ENCODE measurements at places on chromosomes 2 and 18.

DNA sequence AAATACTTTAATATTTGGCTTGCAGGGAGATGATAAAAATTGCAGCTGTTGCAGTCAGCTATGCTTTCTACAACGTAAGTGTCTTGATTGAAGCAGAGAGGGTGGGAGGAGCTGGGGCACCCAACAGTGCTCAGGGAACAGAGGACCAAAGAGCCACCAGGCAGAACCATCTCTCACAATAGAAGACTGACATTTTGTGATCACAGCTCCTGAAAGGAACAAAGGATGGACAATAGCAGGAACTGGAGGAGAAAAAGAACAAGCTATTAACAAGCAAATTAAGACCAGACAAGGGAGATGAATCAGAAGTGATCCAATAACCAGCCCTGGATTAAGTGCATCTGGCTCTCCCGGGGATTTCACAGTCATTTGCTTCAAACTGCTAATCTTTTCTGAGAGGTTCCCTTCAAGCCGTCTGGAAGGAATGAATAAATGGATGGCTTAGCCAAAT is 65.7 kb upstream of the SMAD2 start:
- no peak for DNase-seq

- DNase-seq: no peak
These were observed 9.1 kb downstream of the ASAP2 start for GRCh38 chr2:9215680-9216079.

DNA sequence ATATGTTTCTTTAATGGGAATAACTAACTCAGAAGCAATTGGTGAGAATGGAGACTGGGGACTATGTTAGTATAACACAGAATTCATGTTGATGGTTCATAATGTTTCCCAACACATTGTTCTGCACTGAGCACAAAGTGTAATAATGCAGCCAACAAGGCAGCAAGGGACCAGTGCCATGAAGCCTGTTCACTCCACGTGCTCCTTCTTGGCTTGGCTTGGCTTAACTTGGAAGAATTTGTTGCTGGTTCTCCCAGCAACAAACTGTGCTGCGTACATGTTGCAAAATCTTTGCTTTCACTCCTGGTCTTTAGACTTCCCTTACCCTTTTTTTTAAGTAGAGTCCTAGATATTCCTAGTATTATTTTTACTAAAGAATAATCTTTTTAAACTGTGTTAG is 129.7 kb downstream of the MAP3K20 start:
- DNase-seq: peak; percentile 46

- DNase-seq: no peak
These were observed 80.8 kb downstream of the TWIST2 start for GRCh38 chr2:238928520-238929241.

GRCh38 chr2:197857476-197858107 is 53.2 kb downstream of the PLCL1 start:
- no peak for DNase-seq

DNA sequence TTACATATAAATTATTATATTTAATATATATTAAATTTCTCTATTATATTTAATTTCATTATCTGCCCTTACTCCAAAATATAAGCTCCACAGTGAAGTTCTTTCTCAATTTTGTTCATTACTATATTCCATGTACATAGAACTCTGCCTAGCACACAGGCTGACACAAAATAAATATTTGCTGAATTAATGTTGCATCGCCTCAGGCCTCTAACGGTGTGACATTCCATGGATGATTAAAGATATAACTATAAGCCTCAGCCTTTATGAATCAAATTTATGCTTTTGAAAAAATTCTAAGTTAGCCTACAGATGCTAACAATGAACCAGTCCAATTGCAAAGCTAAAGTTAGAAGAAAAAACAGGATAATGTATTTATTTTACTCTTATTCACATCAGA is 1337.2 kb upstream of the NRXN1 start:
- DNase-seq: no peak

DNA sequence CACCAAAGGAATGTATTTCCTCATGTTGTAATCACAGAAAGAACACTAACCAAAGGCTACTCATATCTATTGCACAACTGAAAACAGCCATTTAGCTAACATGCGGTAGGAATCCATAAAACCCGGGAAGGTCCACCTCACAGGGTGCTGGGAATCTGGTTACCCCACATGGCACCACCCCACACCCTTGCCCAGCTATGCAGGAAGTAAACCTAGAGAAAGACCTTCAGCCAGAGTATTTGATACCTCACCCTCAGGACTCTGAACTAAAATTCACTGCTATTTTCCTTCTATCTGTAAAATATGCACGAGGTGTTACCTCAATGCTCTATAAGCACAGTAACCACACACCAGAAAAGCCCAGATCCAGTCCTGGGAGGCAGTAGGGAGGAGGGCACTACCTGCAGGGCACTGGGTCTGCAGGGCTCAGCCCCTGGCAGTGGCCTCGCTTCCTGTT is 45.8 kb downstream of the PTPN2 start:
- no peak for DNase-seq

DNA sequence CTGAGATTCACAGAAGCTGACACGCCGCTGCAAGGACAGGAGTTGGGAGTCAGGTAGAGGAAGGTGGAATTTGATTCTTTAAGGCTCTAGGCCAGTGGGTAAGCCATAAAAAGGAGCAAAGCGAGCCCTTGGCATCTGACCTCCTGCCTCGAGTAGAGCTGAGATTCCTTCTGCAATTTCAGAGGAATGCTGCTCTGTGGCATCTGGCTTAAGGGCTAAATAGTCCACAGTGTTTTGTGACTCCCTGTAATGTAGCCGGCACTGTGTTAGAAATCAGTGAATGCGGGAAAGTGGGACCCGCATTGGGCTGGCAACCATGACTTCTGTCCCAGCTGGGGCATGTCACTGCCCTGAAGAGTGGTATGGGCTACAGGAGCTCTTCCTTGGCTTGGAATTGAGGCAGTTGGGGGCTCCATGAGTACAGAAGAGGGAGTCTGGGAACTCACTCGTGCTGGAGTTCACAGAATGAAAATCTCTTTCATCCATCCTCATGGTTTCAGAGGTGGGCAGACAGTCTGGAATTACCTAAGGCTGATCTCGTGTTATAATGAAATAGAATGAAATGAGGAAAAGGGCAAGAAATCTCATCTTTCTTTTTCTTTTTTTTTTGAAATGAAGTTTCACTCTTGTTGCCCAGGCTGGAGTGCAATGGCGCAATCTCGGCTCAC is 12.7 kb upstream of the MYCN start:
- no peak for DNase-seq

DNA sequence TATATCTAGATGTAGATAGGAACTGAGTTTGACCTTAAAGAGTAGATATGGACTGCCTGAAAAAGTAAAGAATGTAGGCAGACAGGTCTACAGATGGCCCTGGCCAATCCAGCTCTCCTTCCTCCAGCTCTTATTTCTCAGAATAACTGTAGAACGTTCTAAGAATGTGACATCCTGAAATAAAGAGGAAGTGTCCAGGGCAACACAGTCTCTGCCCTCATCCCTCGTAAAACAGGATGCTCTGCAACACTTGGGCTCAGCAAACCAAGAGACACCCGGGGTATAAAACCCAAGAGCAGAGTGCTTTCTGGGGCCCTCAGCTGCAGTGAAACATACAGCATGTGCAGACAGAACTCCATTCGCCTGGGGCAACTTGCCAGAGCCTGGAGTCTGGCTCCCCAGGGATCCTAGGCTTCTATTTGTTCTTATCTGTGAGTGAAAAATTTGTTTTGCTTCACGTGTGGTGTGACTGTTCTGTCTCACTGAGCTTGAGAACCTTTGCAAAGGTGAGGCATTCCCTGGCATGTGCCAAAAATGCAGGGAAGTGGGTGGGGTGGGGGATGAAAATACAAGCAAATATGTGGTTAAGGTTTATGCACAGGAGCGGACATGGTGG is 401.0 kb downstream of the SETBP1 start:
- no peak for DNase-seq

DNA sequence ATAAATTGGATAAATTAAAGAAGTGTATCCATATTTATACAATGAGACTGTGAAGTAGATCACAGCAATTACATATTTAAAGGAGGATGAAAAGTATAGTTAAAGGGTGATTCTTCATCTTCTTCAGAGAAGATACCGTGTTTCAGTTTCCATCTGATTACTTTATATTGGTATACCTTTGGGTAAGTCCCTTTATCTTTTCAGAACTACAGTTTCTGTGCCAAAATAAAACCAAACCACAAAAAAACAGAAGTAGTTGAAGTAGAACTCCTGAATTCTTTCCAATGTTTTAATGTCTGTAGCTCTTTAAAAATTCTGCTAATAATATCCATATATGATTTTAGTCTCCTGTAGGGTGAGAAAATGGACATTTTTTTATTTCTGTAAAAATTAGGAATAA is 231.2 kb upstream of the LINC00305 start:
- DNase-seq: no peak

GRCh38 chr2:113273027-113273551 is 5.6 kb downstream of the PAX8 start:
- DNase-seq: no peak

- no peak for DNase-seq
These were observed 128.5 kb upstream of the LGALSL start for GRCh38 chr2:64325477-64325851.

- DNase-seq: no peak
These were observed 74.9 kb upstream of the TAF1B start for GRCh38 chr2:9768388-9768787.

GRCh38 chr2:230619491-230619890 is 93.2 kb upstream of the CAB39 start:
- DNase-seq: no peak

GRCh38 chr2:100877555-100877954 is 57.6 kb downstream of the NPAS2 start:
- DNase-seq: no peak

DNA sequence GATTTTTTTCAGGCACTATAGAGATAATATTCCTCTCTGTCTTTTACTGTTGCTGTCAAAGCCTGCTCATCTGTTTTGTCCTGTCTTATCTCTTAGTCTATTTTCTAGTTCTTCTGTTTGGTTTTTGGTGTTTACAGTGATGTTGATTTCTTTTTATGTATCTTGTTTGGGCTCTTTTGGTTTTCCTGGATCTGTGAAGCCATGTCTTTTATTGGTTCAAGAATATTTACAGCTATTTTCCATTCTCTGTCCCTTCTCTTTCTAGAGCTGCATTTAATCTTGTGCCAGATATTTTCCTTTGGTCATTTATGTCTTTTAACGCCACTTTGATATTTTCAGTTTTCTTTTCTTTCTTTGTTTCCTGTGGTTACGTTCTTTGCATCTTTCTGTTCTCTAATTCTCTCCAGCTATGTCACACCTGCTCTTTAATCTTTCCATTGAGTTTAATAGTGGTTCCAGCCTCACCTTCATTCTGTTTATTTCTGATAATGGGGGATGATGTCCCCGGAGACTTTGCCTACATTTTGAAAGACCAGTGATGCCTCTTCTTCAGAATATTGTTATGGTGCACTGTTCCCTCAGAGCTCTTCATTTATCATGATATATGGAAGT is 32.0 kb downstream of the SMCHD1 start:
- no peak for DNase-seq

GRCh38 chr18:42011053-42011452 is 56.0 kb downstream of the PIK3C3 start:
- no peak for DNase-seq
